ENCODE measurements at places on chromosomes 7 and 10. TPM values are rescaled to one million over a fixed set of nuclear protein-coding genes. Genes with fewer than 3 reads are reported as not detected.

- H3K4me1 ChIP-seq = no peaks in the 10 kb centered on the region
- no peak overlapping the region for H3K4me3 ChIP-seq
- H3K27me3 ChIP-seq = no peaks in the 10 kb centered on the region
- H3K27ac ChIP-seq = no peak overlapping the region
- H3K36me3 ChIP-seq = no peaks in the 10 kb centered on the region
- no peak for DNase-seq
These were observed 156.3 kb upstream of the C7orf33 start for GRCh38 chr7:148434181-148434757.

DNA sequence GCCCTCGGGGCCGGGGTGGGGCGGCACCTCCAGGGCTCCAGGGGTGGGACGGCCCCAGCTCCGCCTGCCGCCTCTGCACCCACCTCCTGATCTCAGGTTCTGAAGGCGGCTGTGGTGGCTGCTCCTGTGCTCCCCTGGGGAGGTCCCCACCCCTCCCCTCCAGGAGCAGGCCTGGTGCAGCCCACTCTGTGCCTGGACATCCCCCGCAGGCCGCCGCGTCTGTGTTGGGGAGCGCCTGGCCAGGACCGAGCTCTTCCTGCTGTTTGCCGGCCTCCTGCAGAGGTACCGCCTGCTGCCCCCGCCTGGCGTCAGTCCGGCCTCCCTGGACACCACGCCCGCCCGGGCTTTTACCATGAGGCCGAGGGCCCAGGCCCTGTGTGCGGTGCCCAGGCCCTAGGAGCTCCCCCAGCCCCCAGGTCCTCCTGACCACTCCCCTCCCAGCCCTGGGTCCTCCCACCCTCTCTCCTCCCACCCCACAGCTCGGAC, 5.5 kb downstream of the CYP2W1 start:
- H3K27me3 ChIP-seq = peaks cover 89% of the 10 kb centered on the region
- DNase-seq = no peak
- no peak overlapping the region for H3K4me3 ChIP-seq
- peaks cover 3% of the 10 kb centered on the region for H3K4me1 ChIP-seq
- no peak overlapping the region for H3K27ac ChIP-seq

DNA sequence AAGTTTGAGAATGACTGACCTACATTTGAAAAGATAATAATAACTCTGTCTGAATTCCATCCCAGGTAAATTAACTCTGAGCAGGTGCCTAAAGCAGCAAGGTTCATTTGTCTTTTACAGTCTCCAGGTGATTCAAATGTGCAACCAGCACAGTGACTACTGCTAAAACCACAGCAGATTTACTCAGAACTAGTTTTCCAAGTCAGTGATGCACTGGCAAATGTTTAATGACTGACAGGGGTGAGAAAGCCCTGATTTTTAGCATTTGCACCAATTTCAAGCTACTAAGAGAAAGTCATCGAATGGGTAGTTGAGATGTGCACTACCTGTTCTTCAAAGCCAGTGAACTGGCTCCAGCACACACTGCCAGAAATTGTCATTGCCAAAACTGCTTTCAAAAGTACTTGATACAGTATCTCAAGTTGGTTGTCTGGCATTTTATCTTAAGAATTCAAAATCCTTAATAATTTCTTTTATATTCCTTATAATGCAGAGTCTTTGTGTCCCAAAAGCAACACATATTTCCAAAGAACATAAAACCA, 60.3 kb downstream of the ATOH7 start:
- H3K36me3 ChIP-seq = peaks cover 86% of the 10 kb centered on the region
- DNase-seq = no peak
- peak overlapping the region; percentile 66 for H3K27ac ChIP-seq
- no peak overlapping the region for H3K4me3 ChIP-seq
- no peaks in the 10 kb centered on the region for H3K4me1 ChIP-seq

The CNPY1 gene
- total RNA-seq = not detected

- H3K36me3 ChIP-seq = no peaks in the 10 kb centered on the region
- H3K4me1 ChIP-seq = no peaks in the 10 kb centered on the region
- no peaks in the 10 kb centered on the region for H3K27me3 ChIP-seq
These were observed 10.8 kb upstream of the OR6V1 start for GRCh38 chr7:143041346-143041745.

DNA sequence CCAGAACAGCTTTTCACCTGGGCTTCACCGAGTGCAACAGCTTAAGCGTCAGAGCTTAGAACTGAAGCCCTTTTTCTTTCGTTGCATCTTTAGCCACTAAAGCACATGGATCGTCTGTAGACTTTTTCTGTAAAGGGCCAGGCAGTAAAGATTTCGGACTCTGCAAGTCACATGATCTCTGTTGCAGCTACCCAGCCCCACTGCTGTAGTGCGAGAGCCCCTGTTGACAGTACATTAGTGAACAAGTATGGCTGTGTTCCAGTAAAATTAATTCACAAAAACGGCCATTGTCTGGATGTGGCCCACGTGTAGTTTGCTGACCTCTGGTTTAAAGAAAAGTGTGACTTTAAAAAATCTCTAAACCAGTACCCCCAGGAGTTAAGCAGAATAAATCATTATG, 39.4 kb downstream of the FBH1 start:
- no peak overlapping the region for H3K27ac ChIP-seq
- DNase-seq = no peak
- H3K4me3 ChIP-seq = no peak overlapping the region
- peaks cover 75% of the 10 kb centered on the region for H3K36me3 ChIP-seq

GRCh38 chr10:99233689-99234037, 2.0 kb downstream of the HPSE2 start:
- H3K4me1 ChIP-seq = peaks cover 24% of the 10 kb centered on the region
- no peak overlapping the region for H3K27ac ChIP-seq
- no peak for DNase-seq

- peak overlapping the region; percentile 87 for H3K27ac ChIP-seq
- DNase-seq = peak; percentile 28
- no peaks in the 10 kb centered on the region for H3K27me3 ChIP-seq
- H3K36me3 ChIP-seq = no peaks in the 10 kb centered on the region
- H3K4me1 ChIP-seq = peaks cover 43% of the 10 kb centered on the region
- H3K4me3 ChIP-seq = peak overlapping the region; percentile 54
These were observed 272.9 kb downstream of the TRIL start for GRCh38 chr7:28685242-28685643.

DNA sequence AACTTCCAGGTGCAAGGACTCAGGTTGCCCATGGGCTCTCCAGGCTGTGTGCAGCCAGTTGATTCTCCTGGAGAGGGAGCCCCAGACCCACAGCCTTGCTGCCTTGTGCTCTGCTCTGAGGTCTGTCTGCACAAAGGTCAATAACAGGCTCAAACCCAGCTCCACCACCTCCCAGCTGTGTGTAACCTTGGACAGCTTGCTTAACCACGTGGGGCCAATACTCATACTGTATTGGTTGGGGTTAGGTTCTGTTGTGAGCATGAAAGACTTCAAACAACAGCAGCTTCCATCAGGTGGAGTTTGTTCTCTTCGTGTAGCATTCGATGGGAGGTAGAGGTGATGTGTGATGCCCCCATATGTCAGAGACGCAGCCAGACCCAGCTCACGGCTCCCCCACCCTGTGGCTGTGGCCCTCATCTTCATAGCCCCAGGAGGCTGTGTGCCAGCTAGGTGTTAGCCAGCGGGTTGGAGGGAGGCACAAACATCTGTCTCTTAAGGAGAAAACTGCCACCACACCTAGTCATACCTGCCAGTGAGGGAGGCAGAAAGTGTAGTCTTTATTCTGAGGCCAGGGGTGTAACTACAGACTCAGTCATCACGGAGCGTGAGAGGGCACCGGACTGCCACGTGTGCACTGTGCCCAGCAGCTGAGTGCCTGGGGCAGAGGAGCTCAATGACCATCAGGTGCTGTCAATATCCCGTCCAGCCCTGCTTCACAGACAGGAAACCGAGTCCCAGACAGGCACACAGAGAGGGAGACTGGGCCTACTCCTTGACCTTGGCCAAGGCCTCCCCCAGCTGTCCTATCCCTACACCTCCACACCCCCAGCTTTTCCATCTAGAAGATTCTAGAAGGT, 8.1 kb upstream of the POLD2 start:
- DNase-seq = no peak
- H3K36me3 ChIP-seq = no peaks in the 10 kb centered on the region
- H3K4me1 ChIP-seq = peaks cover 8% of the 10 kb centered on the region
- no peak overlapping the region for H3K4me3 ChIP-seq

- no peak overlapping the region for H3K4me3 ChIP-seq
- H3K4me1 ChIP-seq = peaks cover 6% of the 10 kb centered on the region
- no peak for DNase-seq
- no peaks in the 10 kb centered on the region for H3K36me3 ChIP-seq
- no peak overlapping the region for H3K27ac ChIP-seq
These were observed 179.3 kb downstream of the PFKFB3 start for GRCh38 chr10:6382081-6382480.

GRCh38 chr7:156875766-156876165, 17.2 kb downstream of the LMBR1 start:
- no peaks in the 10 kb centered on the region for H3K36me3 ChIP-seq
- no peak overlapping the region for H3K27ac ChIP-seq
- H3K27me3 ChIP-seq = no peaks in the 10 kb centered on the region
- no peak for DNase-seq
- H3K4me1 ChIP-seq = peaks cover 4% of the 10 kb centered on the region

- H3K36me3 ChIP-seq = no peaks in the 10 kb centered on the region
- H3K4me3 ChIP-seq = no peak overlapping the region
- H3K27ac ChIP-seq = no peak overlapping the region
- no peaks in the 10 kb centered on the region for H3K27me3 ChIP-seq
- no peak for DNase-seq
These were observed 158.6 kb downstream of the CREB5 start for GRCh38 chr7:28570970-28571288.

GRCh38 chr10:62866451-62866850, 50.3 kb upstream of the EGR2 start:
- no peaks in the 10 kb centered on the region for H3K4me1 ChIP-seq
- H3K27me3 ChIP-seq = no peaks in the 10 kb centered on the region
- no peak overlapping the region for H3K27ac ChIP-seq

GRCh38 chr7:157668884-157669767, 332.3 kb downstream of the DNAJB6 start:
- no peaks in the 10 kb centered on the region for H3K4me1 ChIP-seq
- H3K27ac ChIP-seq = no peak overlapping the region
- DNase-seq = no peak
- H3K27me3 ChIP-seq = no peaks in the 10 kb centered on the region
- H3K36me3 ChIP-seq = no peaks in the 10 kb centered on the region

DNA sequence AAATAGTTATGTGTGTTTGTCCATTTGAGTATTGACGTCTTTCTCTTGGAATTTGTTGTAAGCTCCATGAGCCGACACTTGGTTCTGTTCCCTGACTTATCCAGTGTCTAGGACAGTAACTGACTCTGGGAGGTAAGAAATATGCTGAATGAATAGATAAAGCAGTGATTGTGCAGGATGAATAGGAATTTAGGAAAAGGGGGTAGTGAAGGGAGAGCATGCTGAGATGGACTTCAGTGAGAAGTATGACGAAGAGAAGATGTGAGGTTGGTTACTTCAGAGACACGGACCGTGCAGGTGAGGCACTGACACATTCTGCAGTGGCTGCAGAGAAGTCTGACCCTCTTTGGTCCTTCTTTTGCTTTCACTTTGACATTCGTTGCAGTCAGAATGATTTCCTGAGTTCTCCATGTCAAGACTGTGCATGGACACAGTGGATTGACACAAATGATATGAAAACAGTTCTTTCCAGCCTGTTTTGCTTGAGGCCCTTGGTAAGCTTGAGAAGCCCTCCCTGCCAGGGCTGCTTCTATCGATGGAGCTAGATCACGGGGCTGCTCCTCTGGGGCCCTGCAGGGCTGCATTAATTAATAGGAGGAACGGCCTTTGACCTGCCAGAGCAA, 261.5 kb upstream of the SORCS1 start:
- no peak for DNase-seq
- no peaks in the 10 kb centered on the region for H3K36me3 ChIP-seq
- H3K4me3 ChIP-seq = no peak overlapping the region
- H3K27ac ChIP-seq = no peak overlapping the region
- no peaks in the 10 kb centered on the region for H3K27me3 ChIP-seq
- H3K4me1 ChIP-seq = no peaks in the 10 kb centered on the region

DNA sequence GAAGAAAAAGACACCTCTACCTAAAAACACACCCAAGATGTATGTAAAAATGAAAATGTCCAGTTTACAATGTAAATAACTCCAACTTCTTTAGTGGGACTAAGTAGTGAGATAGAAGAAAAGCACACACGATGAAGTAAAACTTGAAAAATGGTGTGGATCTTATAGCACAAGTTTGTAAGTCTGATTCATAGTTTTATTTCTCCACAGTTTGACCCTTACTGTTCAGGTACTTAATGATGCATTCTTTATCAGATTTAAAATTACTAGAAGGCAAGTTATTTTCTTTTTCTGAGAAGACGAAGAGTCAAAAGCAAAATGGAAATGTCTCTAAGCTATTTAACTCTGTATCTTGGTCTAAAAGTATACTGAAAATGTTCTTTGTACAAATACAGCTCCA, 6.1 kb downstream of the NAMPT start:
- H3K27ac ChIP-seq = no peak overlapping the region
- H3K27me3 ChIP-seq = no peaks in the 10 kb centered on the region
- H3K4me3 ChIP-seq = no peak overlapping the region
